ENCODE measurements at places on chromosomes 4 and X. TPM values are rescaled to one million over a fixed set of nuclear protein-coding genes. Genes with fewer than 3 reads are reported as not detected.

- H3K36me3 ChIP-seq: peaks cover 4% of the 10 kb centered on the region
- DNase-seq: no peak
- H3K4me1 ChIP-seq: peaks cover 63% of the 10 kb centered on the region
- H3K27me3 ChIP-seq: no peaks in the 10 kb centered on the region
- peak overlapping the region; percentile 70 for H3K27ac ChIP-seq
These were observed 56.6 kb downstream of the FAM193A start for GRCh38 chr4:2593003-2593402.

GRCh38 chr4:30962939-30963338 lies 242.8 kb downstream of the PCDH7 start:
- no peaks in the 10 kb centered on the region for H3K27me3 ChIP-seq
- no peaks in the 10 kb centered on the region for H3K36me3 ChIP-seq
- no peak for DNase-seq
- no peaks in the 10 kb centered on the region for H3K4me1 ChIP-seq
- no peak overlapping the region for H3K27ac ChIP-seq
- no peak overlapping the region for H3K4me3 ChIP-seq

GRCh38 chrX:103733017-103733416 lies 22.3 kb downstream of the TMEM31 start:
- peaks cover 29% of the 10 kb centered on the region for H3K27me3 ChIP-seq
- no peaks in the 10 kb centered on the region for H3K36me3 ChIP-seq
- H3K27ac ChIP-seq: no peak overlapping the region
- H3K4me1 ChIP-seq: peaks cover 6% of the 10 kb centered on the region
- DNase-seq: no peak
- no peak overlapping the region for H3K4me3 ChIP-seq

GRCh38 chrX:48992341-48992740 lies 9.7 kb downstream of the GRIPAP1 start:
- peaks cover 1% of the 10 kb centered on the region for H3K36me3 ChIP-seq
- H3K4me3 ChIP-seq: no peak overlapping the region
- DNase-seq: no peak
- H3K27me3 ChIP-seq: no peaks in the 10 kb centered on the region

DNA sequence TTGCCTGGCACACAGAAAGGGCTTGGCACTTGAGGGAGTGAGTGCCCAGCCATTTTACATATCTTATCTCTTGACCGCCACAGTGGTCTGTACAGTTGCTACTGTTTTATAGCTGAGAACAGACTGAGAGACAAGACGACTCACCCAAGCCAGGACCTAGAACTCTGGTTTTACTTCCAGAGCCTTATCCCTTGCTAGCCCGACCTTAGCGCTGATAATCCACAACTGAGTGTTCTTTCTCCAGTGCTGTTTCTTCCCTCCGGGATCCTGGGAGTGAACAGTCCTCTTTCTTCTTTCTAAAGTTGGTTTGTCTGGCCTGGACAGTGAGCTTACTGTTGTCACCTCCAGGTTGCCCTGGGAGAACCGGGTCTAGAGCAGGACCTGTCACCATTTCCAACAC lies 52.5 kb upstream of the TADA2B start:
- H3K27me3 ChIP-seq: no peaks in the 10 kb centered on the region
- peak overlapping the region; percentile 25 for H3K4me3 ChIP-seq
- no peaks in the 10 kb centered on the region for H3K36me3 ChIP-seq
- H3K27ac ChIP-seq: no peak overlapping the region
- peaks cover 41% of the 10 kb centered on the region for H3K4me1 ChIP-seq
- no peak for DNase-seq

DNA sequence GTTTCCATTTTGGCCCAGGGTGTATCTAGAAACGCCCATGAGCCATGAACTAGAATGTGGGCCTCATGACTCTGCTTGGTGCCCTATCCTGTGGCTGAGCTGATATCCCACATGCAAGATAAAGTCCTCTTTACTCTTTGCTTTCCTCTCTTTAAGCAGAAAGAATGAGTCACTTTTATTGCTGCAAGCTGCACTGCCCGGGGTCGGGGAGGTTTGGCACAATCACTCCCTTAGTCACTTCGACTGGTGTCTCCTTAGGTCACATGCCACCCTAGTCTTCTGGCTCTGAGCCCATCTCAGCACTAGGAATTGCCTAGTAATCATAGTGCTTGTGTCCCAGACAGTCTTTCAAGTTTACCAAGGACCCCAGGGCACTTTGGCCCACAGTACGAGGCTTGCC lies 75.1 kb upstream of the CXorf66 start:
- H3K4me1 ChIP-seq: no peaks in the 10 kb centered on the region
- H3K27me3 ChIP-seq: peaks cover 5% of the 10 kb centered on the region
- H3K27ac ChIP-seq: no peak overlapping the region
- H3K36me3 ChIP-seq: no peaks in the 10 kb centered on the region
- no peak for DNase-seq

- no peaks in the 10 kb centered on the region for H3K36me3 ChIP-seq
- H3K27me3 ChIP-seq: no peaks in the 10 kb centered on the region
These were observed 406.1 kb downstream of the GPM6A start for GRCh38 chr4:175405961-175406360.

DNA sequence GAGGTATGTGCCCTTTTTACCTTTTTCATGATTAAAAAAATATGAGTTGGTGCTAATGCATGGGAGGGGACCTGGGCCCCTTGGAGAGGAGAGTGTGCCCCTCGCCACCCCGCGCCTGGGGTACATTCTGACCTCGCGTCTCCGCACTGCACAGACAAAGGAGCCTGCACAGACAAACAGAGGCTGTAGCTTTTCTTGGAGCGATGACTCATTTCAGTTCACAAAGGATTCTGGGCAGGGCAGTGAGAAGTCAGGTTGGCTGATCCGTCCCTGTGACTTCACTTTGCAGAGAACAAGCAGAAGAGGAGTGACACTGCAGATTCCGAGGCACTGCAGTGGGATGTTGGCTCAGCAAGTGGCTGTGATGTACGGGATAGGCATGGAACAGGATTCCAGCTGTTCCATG lies 82.9 kb downstream of the STOX2 start:
- H3K36me3 ChIP-seq: no peaks in the 10 kb centered on the region
- peaks cover 22% of the 10 kb centered on the region for H3K27me3 ChIP-seq
- H3K27ac ChIP-seq: no peak overlapping the region
- no peak for DNase-seq

- peaks cover 4% of the 10 kb centered on the region for H3K4me1 ChIP-seq
- H3K36me3 ChIP-seq: no peaks in the 10 kb centered on the region
- no peaks in the 10 kb centered on the region for H3K27me3 ChIP-seq
- no peak for DNase-seq
These were observed 142.2 kb downstream of the HS3ST1 start for GRCh38 chr4:11286533-11286932.

DNA sequence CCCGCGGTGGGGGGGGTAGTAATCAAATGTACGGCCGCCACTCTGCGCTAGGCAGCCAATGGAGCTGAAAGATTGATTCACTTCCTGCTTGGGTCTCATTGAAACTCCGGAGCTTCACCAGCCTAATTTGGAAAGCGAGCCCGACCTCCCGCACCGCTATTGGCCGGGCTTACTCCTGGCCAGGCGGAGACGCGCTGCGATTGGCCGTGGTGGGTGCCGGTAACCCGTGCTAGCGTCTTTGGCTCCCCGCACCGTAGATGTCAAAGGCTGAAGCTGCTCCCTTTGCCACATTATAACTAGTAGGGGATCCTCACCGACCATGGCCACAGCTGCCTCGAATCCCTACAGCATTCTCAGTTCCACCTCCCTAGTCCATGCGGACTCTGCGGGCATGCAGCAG lies at the start of gene POU3F4:
Gene POU3F4, plus strand, starts transcription at position 285 of the 400 bp plus-strand sequence. Its CDS starts 35 bp downstream, at position 320.
- peaks cover 5% of the 10 kb centered on the region for H3K4me1 ChIP-seq
- no peaks in the 10 kb centered on the region for H3K36me3 ChIP-seq
- DNase-seq: no peak
- H3K27ac ChIP-seq: no peak within 1 kb of the TSS
- peak within 1 kb of the TSS; percentile 39 for H3K4me3 ChIP-seq

DNA sequence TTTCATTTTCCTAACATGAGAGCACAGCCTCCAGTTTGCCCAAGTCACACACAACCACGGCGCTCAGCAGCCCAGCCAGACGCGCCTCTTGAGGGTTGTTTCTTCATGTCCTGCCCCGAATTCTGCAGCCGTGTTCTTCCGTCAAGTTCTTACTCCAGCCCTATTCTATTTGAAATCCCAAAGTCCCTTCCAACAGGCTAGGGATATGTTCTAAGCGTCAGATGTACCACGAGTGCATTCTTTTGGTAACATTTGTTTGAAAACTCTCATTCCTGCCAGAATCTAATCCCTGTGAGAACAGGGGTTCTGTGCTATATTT lies 23.1 kb downstream of the ACSL1 start:
- no peaks in the 10 kb centered on the region for H3K27me3 ChIP-seq
- H3K4me1 ChIP-seq: peaks cover 10% of the 10 kb centered on the region
- DNase-seq: no peak
- no peak overlapping the region for H3K4me3 ChIP-seq

DNA sequence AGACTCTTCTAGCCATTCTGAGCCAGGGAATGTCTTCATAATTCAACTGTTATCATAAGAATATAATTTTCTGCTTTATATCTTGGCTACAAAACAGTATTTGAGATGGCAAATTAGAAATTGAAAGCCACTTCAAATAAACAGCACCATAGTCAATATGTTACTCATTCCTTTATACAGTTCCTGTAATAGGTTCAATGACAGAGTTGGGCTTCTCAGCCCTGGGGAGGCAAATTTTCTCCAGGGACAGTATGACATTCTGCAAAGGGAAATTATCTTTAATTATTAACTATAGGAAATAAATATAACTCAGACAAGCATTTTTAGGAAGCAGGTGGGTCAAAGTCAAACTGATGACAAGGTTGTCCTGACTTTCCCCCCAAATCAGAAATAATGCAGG lies 71.9 kb upstream of the RPS6KA6 start:
- no peak overlapping the region for H3K4me3 ChIP-seq
- no peaks in the 10 kb centered on the region for H3K4me1 ChIP-seq
- no peaks in the 10 kb centered on the region for H3K27me3 ChIP-seq
- no peaks in the 10 kb centered on the region for H3K36me3 ChIP-seq
- H3K27ac ChIP-seq: no peak overlapping the region

DNA sequence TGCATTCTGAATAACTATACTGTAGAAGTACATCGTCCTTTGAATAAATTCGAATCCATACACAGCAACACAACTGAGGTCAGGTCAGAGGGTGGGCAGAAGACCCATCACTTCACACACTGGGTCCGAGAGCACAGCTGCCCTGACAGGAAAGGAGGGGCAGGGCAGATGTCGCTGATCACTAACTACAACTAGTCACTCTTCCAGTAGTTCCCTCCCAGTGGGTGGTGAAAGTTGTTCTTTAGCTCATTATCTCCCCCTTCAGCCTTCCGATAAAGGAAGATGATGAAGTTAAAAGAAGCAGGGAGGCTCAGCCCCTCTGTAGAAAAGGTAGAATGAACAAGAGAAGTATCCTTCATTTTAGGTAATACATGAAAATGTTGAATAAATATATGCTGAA lies 278.9 kb downstream of the INPP4B start:
- peaks cover 49% of the 10 kb centered on the region for H3K4me1 ChIP-seq
- H3K27me3 ChIP-seq: no peaks in the 10 kb centered on the region
- DNase-seq: peak; percentile 29
- H3K27ac ChIP-seq: peak overlapping the region; percentile 100
- H3K36me3 ChIP-seq: peaks cover 13% of the 10 kb centered on the region
- H3K4me3 ChIP-seq: peak overlapping the region; percentile 100

DNA sequence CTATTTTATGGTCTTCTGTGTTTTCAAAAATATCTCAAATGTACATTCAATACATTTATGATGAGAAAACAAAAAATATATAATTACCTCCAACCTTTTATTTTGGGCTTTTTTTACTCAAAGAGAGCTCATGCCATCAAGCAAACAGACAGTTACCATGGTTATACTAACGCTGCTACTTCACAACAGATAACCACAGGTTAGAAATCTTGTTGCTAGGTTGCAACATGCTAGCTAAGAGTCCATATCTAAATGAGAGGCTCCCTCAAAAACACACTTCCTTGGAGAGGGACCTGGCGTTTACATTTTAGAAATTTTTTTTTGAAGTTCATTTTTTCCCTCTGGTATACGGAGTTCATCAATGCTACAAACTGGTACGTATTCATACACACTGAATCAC lies 44.3 kb downstream of the TBC1D9 start:
- peaks cover 19% of the 10 kb centered on the region for H3K27me3 ChIP-seq
- no peak overlapping the region for H3K27ac ChIP-seq
- H3K4me3 ChIP-seq: no peak overlapping the region
- no peak for DNase-seq
- no peaks in the 10 kb centered on the region for H3K36me3 ChIP-seq
- peaks cover 2% of the 10 kb centered on the region for H3K4me1 ChIP-seq

DNA sequence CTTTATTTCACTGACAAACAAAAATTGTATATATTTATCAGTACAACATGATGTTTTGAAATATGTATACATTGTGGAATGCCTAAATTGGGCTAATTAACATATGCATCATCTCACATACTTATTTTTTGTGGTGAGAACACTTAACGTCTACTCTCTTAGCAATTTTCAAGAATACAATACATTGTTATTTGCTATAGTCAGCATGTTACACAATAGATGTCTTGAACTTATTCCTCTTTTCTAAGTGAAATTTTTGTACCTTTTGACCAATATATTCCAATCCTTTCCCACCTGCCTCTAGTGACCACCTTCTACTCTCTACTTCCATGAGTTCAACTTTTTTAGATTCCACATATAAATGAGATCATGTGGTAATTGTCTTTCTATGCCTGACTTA lies 35.1 kb downstream of the C4orf46 start:
- H3K27me3 ChIP-seq: peaks cover 17% of the 10 kb centered on the region
- H3K36me3 ChIP-seq: no peaks in the 10 kb centered on the region
- H3K4me1 ChIP-seq: no peaks in the 10 kb centered on the region
- DNase-seq: no peak

- no peak for DNase-seq
- no peak overlapping the region for H3K27ac ChIP-seq
- H3K27me3 ChIP-seq: no peaks in the 10 kb centered on the region
- H3K36me3 ChIP-seq: peaks cover 3% of the 10 kb centered on the region
- no peaks in the 10 kb centered on the region for H3K4me1 ChIP-seq
These were observed 36.7 kb upstream of the PAGE4 start for GRCh38 chrX:49792376-49792775.

GRCh38 chr4:126697748-126698147 lies 935.0 kb upstream of the INTU start:
- H3K4me3 ChIP-seq: no peak overlapping the region
- no peak overlapping the region for H3K27ac ChIP-seq
- no peak for DNase-seq
- H3K4me1 ChIP-seq: no peaks in the 10 kb centered on the region
- H3K27me3 ChIP-seq: no peaks in the 10 kb centered on the region

Gene HHIP
- not detected for total RNA-seq

Gene TLR2
- 7.3 TPM for total RNA-seq

Gene HTR2C
- total RNA-seq: not detected

Gene PAGE1
- not detected for total RNA-seq

Gene CLIC2
- 0.39 TPM for total RNA-seq

Gene BTC
- not detected for total RNA-seq

Gene FAM47A
- total RNA-seq: not detected

Gene ABCG2
- total RNA-seq: 1.4 TPM

Measured in T-helper 17 cell (primary cell).